ENCODE measurements at places on chromosomes 11 and 22. TPM values are rescaled to one million over a fixed set of nuclear protein-coding genes. Genes with fewer than 3 reads are reported as not detected.

TRIM21 gene
- polyA plus RNA-seq = 11.8 TPM

CCDC89 gene
- not detected for polyA plus RNA-seq

DNA sequence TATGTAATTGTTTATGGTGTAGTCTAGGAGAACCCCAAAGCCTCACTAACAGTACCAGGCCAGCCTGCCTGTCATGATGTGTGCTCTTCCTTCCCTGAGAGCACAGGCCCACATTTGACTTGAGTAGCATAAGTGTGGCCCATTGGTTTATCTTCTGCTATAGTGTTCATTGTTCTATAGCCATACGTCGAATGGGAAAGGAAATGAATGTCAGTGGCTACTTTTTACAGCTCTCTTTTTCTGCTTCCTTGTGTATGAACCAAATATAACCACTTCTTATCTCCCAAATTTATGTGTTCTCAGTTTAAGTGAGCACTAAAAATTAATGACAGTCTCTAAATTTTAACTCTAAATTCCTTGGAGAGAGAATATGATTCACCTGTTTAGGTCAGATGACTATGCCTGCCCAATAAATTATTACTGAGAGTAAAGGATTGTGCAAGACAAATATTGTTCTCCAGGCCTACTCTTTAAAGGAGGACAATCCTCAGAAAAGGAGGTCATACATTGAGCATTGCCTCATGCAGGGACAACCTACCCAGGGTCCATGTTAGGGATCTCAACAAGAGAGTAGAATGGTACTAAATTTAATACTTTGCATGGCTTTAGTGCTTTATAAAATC, 222.9 kb upstream of the ARHGAP20 start:
- no peak for DNase-seq

APOL3 gene
- polyA plus RNA-seq = 55.0 TPM

Measured in B cell (primary cell).